Thoracic aorta (tissue), 2 donors: ENCODE measurements at places on chromosomes 1 and 21. TPM values are rescaled to one million over a fixed set of nuclear protein-coding genes. Genes with fewer than 3 reads are reported as not detected.

PSMA5 gene
- 17.3 TPM for total RNA-seq

IFI16 gene
- total RNA-seq: 65.4 TPM

EFCAB14 gene
- total RNA-seq: 102 TPM

ZNF648 gene
- not detected for total RNA-seq

- H3K4me3 ChIP-seq: no peak overlapping the region
- H3K27ac ChIP-seq: no peak overlapping the region
Measured at GRCh38 chr1:234205966-234206365, 167.3 kb upstream of the COA6 start.

GRCh38 chr1:228897901-228898300, 162.6 kb downstream of the RHOU start:
- H3K27me3 ChIP-seq: no peaks in the 10 kb centered on the region
- H3K27ac ChIP-seq: no peak overlapping the region
- peaks cover 4% of the 10 kb centered on the region for H3K4me1 ChIP-seq
- no peak overlapping the region for H3K4me3 ChIP-seq
- H3K36me3 ChIP-seq: no peaks in the 10 kb centered on the region
